Esophagus squamous epithelium (tissue), 5 donors: ENCODE measurements at places on chromosomes 3 and 15.
A peak's percentile ranks its signal among the peaks of the same experiment; 100 is the strongest.

DNA sequence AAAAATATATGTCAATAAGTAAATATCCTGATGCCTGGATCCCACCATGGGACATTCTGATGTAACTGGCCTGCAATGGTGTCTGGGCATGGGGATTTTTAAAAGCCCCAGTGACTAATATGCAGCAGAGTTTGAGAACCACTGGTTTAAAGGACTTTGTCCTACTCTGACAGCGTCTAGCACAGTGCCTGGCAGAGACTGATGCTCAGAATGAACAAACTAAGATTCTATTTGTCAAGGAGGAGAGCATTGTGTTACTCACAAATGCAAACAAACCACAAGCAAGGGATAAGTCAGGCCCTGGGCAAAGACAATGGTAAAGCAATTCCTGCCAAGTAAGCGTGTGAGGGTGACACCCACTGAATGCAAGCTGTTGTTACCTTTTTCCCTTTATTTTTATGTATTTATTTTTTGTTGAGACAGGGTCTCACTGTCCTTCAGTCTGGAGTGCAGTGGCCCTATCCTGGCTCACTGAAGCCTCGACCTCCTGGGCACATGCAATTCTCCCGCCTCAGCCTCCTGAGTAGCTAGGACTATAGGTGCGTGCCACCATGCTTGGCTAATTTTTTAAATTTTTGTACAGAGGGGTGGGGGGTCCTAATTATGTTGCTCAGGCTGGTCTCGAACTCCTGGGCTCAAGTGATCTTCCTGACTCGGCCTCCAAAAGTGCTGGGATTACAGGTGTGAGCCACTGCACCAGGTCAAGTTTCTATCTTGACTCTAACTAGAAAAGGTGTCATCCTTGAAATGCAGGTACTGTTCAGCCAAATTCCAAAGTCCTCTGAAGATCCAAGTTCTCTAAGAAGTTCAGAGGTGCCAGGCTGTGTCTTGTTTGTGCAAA lies 909 bp upstream of the GPD1L start:
- no peaks in the 10 kb centered on the region for H3K36me3 ChIP-seq
- H3K4me3 ChIP-seq: peak overlapping the region; percentile 94
- no peaks in the 10 kb centered on the region for H3K27me3 ChIP-seq
- no peak for DNase-seq
- H3K27ac ChIP-seq: peak overlapping the region; percentile 90

DNA sequence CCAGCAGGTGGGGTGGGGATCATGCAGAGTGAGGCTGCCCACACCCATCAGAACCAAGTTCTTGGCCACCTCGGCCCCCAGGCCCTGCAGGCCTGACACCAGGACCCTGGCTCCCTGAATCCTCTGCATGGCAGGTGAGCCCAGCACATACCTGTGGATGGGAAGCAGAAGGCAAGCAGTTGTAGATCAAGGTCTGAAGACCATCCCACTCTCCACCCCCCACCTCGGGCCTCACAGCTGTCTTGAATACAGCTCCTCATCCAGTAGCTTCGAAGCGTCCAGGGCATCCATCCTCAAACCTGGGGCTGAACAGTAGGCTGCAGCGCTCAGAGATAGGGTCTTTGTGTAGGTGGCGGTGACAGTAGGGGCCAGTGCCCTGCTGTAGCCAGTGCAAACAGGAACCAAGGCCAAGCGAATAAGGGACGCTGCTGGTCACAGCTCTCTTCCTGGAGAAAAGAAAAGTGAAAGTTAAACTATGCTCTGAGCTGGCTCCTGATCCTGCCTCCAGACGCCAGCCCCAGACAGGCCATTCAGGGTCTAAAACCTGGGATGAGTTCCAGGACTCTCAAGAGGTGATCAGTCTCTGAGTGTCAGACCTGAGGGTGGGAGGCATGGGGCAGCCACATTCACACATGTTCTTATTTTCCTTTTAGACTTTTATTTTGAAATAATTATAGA lies at the start of gene UBA7:
UBA7 (minus strand) TSS at position 457 of the 678 bp plus-strand sequence; CDS start at position 291, 166 bp downstream.
- peak within 1 kb of the TSS; percentile 88 for H3K27ac ChIP-seq
- H3K4me3 ChIP-seq: peak within 1 kb of the TSS; percentile 65
- no peaks in the 10 kb centered on the region for H3K27me3 ChIP-seq
- DNase-seq: no peak
- peaks cover 40% of the 10 kb centered on the region for H3K36me3 ChIP-seq

DNA sequence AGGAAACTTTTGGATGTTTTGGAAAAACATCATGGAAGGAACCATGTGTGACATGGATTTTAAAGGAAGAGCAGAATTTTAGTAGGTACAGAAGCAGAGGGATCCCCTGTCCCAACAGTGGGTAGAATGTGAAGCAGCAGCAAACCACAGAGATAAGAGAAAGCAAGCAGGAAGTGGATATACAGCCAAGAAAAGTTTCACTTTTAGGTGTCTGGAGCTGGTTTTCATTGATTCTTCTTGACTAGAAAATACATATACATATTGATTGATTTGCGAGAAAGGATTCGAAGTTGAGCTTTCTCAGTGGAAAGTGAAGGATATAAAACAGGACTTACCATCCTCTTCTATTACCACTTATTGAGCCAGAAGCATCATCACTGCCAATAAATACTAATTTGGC lies 133.5 kb downstream of the KCNMB2 start:
- no peaks in the 10 kb centered on the region for H3K36me3 ChIP-seq
- DNase-seq: no peak
- H3K4me1 ChIP-seq: no peaks in the 10 kb centered on the region
- H3K27me3 ChIP-seq: no peaks in the 10 kb centered on the region

DNA sequence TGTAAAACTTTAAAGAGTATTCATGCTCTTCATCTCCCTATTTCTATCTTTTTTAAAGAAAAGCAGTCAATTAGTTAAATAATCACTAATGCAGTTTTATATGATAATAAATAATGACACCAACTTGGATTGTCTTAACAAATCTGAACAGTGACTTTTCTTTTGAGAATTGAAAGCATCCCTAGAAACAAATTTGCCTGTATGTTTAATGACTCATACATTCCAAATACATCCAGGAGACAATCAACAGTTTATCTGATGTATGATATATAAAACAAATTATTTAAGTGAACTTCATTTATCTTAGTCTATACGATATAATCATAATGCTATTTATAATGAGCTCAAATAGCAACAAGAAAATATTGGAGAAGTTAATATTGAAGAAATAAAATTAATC lies 78.0 kb downstream of the ALCAM start:
- H3K36me3 ChIP-seq: no peaks in the 10 kb centered on the region
- no peak overlapping the region for H3K4me3 ChIP-seq
- no peak for DNase-seq
- no peaks in the 10 kb centered on the region for H3K4me1 ChIP-seq
- no peaks in the 10 kb centered on the region for H3K27me3 ChIP-seq

DNA sequence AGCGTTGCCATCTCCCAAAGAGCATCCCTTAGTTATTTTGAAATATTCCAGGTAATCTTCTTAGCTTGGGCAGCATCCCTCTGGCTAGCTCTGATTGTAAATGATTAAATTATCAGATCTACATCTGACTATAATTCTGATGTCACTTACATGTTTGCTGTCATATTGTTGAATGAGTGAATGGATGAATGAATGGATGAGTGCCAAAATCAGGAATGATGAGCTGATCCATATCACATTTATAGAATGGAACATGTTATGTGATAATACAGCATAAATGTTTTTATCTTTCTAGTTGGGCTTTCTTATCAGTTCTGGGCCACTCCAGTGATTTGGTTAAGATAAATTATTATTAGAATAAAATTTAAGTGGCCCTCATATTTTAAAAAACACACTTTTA lies 14.0 kb downstream of the FAN1 start:
- H3K27ac ChIP-seq: no peak overlapping the region
- no peak overlapping the region for H3K4me3 ChIP-seq
- H3K4me1 ChIP-seq: no peaks in the 10 kb centered on the region
- peaks cover 100% of the 10 kb centered on the region for H3K36me3 ChIP-seq
- no peaks in the 10 kb centered on the region for H3K27me3 ChIP-seq
- DNase-seq: no peak

DNA sequence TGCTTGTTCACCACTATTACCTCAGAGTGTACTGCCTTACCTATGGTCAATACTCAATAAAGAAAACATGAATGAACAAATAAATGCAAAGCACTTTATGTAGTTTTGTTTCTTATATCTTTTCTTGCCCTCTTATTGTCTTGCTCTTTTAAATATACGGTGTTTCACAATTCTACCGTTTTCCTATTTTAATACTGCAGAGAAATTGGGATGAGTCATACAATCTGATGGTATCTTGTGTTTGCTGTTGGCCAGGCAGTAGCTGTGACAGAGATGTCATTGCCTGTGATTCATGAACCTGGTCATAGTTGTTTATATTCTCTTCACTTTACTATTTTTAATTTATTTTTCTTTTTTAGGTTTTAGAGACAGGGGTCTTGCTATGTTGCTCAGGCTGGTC lies 48.3 kb downstream of the SERP1 start:
- no peak overlapping the region for H3K27ac ChIP-seq
- no peaks in the 10 kb centered on the region for H3K36me3 ChIP-seq

DNA sequence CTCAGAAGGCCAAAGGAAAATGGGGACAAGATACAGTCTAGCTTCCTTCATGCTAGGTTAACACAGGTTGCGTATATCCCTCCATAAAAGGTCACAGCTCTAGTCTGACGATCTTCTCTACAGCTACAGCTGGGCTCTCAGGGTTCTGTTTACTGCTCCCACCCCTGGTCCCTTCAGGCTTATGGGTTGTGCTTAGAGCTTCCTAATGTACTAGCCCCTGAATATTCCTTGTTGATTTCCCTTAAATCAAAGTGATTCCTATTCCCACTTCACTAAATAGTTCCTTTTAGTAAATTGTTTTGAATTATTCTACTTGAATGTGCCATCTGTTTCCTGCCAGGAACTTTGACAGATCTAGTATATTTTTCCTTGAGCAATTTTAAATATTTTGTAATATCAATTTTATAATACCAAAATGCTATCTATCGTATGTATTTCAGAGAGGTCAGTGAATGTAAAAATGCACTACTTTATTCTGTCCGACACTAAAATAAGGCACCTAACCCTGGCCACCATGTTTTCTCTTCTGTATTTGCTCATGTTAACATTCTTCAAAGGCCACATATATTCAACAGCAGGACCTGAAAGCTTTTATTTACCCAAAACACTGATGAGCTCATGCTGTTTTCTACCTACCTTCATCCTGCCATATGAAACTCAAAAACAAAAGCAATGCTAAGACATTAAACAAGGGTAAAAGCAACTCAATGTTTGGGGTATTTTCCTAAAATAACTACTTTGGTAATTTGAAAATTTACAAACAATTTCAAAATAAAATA lies 92.8 kb upstream of the TGFBR2 start:
- H3K27ac ChIP-seq: no peak overlapping the region
- no peaks in the 10 kb centered on the region for H3K27me3 ChIP-seq
- peaks cover 28% of the 10 kb centered on the region for H3K4me1 ChIP-seq
- no peaks in the 10 kb centered on the region for H3K36me3 ChIP-seq
- no peak overlapping the region for H3K4me3 ChIP-seq
- DNase-seq: no peak

GRCh38 chr3:32118215-32118614 lies 11.8 kb downstream of the GPD1L start:
- no peak for DNase-seq
- peaks cover 7% of the 10 kb centered on the region for H3K4me1 ChIP-seq
- no peaks in the 10 kb centered on the region for H3K27me3 ChIP-seq
- H3K36me3 ChIP-seq: no peaks in the 10 kb centered on the region

DNA sequence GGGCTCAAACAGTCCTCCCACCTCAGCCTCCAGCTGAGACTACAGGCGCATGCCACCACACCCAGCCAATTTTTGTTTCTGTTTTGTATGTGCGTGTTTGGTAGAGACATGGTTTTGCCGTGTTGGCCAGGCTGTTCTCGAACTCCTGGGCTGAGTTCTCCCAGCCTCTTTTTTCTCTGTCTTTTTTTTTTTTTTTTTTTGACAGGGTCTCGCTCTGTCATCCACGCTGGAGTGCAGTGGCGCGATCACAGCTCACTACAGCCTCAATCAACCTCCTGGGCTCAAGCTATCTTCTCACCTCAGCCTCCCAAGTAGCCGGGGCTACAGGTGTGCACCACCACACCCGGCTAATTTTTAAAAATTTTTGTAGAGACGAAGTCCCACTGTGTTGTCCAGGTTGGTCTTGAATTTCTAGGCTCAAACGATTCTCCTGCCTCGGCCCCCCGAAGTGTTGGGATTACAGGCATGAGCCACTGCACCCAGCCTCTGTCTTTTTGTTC lies 867 bp upstream of the DCAF1 start:
- peak overlapping the region; percentile 55 for H3K4me3 ChIP-seq
- H3K27me3 ChIP-seq: no peaks in the 10 kb centered on the region
- no peak for DNase-seq

DNA sequence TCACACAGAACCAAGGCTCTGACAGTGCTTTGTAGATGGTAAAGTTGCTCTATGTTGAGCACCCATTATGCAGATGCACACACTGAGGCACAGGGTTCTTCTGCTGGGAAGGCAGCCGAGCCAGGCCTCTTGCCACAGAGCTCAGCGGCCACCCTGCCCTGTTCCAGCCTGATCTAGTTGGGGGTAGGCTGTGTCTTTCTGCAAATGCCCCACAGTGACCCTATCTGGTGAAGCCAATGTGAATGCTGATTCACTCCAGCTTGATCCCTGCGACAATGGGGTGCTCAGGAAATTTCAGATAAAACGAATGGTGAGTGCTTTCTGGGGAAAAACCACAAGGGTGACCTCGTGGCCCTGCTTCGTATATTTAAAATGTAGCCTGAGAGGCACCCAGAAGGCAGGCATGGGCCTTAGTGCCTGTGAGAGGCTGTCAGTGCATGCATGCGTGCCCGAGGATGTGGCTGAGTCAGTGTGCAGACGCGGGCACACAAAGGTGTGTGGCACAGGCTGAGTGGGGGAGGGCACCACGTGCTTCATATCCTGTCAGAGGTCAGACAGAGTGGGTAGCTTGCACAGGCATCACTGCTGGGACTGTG lies 85.7 kb downstream of the ATP2B2 start:
- no peak overlapping the region for H3K4me3 ChIP-seq

DNA sequence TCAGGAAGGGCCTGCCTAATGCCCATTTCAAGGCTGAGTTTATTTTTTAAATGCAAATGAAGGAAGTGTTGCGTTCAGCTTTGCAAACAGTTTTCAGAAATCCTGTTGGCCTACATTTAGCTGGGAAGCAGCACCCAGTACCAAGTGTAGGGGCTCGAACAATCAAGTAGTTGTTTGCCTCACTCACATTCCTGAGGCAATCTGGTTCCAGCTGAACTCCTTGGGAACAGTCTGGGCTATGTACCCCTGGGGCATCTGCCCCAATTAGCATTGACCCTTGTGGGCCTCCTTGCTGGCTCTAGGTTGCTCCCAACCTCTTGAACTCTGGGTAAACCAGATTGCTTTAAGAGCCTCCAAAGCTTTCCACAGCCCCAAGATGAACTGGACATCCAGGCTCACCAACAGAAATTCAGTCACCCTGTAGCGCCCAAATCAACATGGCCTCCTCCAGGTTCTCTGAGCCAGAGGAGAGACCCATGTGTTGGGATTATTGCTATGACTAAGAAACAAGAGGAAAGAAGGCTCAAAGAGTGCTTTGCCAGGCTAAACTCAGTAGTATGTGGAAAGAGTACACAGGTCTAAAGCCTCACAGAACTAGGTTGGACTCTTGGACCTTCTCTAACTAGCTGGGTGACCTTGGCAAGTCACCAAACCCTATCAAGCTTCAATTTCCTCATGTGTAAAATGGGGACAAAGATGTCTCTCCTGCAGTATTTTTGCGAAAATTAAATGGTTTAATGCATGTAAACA lies 532.7 kb downstream of the SOX2 start:
- no peak overlapping the region for H3K4me3 ChIP-seq
- no peaks in the 10 kb centered on the region for H3K36me3 ChIP-seq
- DNase-seq: no peak
- no peak overlapping the region for H3K27ac ChIP-seq

GRCh38 chr3:4533489-4534443 lies 40.6 kb downstream of the ITPR1 start:
- H3K27ac ChIP-seq: peak overlapping the region; percentile 22
- H3K27me3 ChIP-seq: no peaks in the 10 kb centered on the region
- no peaks in the 10 kb centered on the region for H3K36me3 ChIP-seq
- DNase-seq: no peak
- H3K4me1 ChIP-seq: peaks cover 12% of the 10 kb centered on the region
